CD8-positive, alpha-beta T cell (primary cell): ENCODE measurements at places on chromosomes 5 and 9. TPM values are rescaled to one million over a fixed set of nuclear protein-coding genes. Genes with fewer than 3 reads are reported as not detected.

FCN1 gene
- total RNA-seq: 1.1 TPM

PRDM9 gene
- not detected for total RNA-seq

TJP2 gene
- total RNA-seq: 3.2 TPM

RBM18 gene
- total RNA-seq: 34.0 TPM

NSD1 gene
- total RNA-seq: 71.8 TPM

NUTM2F gene
- not detected for total RNA-seq

GFPT2 gene
- total RNA-seq: 7.9 TPM

TMC1 gene
- not detected for total RNA-seq

SLC45A2 gene
- total RNA-seq: not detected

DIPK1B gene
- total RNA-seq: 0.22 TPM
